ENCODE measurements at places on chromosomes 16 and 17. TPM values are rescaled to one million over a fixed set of nuclear protein-coding genes. Genes with fewer than 3 reads are reported as not detected.

- DNase-seq = no peak
These were observed 13.0 kb downstream of the CBX4 start for GRCh38 chr17:79826204-79826680.

GRCh38 chr16:87740441-87740840 lies 25.3 kb downstream of the KLHDC4 start:
- DNase-seq = no peak

DNA sequence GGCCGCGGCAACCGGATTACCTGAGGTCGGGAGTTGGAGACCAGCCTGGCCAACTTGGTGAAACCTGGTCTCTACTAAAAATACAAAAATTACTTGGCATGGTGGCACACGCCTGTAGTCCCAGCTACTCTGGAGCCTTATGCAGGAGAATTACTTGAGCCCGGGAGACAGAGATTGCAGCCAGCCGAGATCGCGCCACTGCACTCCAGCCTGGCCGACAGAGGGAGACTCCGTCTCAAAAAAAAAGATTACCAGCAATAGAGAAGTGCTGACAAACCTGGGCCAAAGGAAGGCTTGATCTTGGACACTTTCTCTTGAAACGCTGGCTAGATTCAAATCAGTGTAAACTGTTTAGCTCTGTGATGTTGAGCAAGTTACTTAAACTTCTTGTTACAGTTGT lies 4.3 kb downstream of the MT1H start:
- no peak for DNase-seq

- no peak for DNase-seq
These were observed 68.6 kb downstream of the ZZEF1 start for GRCh38 chr17:4073983-4074830.

DNA sequence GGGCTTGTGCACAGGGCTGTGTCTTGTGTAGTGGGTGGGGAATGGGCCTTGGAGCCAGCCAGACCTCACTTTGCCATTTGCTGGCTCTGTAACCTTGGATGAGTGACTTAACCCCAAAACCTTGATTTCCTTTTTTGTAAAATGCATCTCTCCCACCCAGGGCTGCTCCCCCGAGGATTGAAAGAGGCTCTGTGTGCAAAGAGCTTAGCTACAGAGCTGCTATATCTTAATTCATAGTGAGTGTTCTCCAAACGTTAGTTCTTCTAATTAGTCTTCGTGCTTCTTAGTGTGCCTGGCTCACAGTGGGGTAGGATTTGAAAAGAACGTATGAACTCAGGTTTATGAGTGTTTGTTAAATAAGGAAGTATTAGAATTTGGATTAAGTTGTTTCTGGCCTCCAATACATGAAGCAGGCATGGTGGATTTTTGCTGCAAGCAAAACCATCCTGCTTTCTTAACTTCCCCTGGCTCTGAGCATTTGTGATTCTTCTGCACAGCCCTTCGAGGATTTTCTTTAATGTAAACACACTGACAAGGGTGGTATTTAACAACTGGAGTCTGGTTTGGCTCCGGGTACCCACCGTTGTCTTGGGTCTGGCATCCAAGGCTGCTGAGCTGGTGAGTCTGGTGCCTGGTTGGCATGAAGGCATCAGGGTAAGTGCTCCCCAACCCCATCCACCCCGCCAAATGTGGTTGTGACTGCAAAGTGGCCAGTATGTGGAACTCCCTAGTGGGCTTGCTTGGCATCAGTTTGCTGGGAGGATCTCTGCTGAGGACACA lies 29.7 kb downstream of the KSR1 start:
- no peak for DNase-seq

- DNase-seq = no peak
These were observed 7.0 kb upstream of the SLFN5 start for GRCh38 chr17:35235917-35236316.

- no peak for DNase-seq
These were observed 388.0 kb downstream of the SEC14L1 start for GRCh38 chr17:77528516-77529327.

The GRIN2C gene
- total RNA-seq = not detected

- DNase-seq = no peak
These were observed 192.9 kb downstream of the CCDC182 start for GRCh38 chr17:57552114-57552624.

DNA sequence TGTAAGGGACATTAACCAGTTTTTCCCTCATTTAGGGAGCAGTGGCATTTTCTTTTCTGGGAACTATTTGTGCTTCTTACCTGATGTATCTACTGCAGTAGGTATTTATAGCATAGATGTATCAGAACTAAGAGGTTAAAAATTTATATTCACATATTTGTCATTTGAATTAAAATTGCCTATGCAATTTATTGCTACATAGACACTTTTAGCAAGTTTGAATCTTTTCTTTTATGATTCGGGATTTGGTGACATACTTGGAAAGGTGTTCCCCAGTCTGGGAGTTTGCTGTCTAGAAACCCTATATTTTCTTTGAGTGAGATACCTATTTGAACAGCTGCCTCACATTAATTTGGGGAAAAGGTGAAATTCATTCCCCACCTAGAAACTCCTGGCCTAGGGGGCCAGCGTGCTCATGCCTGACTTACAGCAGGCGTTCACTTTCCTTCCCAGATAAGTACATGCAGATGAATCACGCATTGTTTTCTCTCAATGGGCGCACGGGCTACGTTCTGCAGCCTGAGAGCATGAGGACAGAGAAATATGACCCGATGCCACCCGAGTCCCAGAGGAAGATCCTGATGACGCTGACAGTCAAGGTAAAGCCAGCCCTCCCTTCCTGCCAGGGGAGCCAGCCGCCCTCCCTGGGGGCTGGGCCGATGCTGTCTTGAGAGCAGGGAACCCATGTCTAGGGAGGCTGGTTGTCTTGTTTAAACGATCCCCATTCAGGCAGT lies 73.8 kb downstream of the SDR42E1 start:
- DNase-seq = no peak

DNA sequence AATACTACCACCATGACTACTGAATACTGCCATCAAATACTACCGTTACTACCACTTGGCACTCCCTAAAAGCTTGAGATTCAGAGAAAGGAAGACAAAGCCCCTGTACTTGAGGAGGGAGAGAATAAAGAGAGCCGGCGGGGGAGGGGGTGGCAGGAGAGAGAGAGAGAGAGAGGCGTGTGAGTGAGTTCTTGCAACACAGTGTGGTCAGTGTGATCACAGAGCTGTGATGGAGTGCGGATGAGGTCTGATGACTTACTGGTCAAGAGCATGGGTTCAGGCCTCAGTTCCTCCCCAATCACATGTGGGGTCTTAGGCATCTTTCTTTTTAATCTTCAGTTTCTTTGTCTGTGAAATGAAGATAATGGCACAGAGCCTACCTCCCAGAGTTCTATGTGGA lies 19.2 kb downstream of the PRKCB start:
- no peak for DNase-seq

DNA sequence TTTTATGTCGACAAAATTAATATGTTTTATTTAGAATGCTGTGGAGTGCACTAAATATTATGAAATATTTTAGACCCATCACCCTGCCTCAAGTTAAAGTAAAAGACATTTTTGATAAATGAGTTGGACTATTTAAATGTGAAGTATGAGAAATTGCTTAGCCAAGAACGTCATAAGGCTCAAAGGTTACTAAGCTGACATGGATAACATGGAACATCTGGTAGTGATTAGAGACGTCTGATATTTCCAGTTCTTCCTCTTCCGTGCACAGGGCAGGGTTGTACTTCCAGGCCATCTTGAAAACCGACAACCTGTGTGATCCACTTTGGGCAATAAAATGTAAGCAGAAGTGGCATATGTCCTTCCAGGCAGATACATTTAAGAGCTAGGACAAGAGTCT lies 7.2 kb upstream of the CCL8 start:
- no peak for DNase-seq

- no peak for DNase-seq
These were observed 39.5 kb downstream of the DYNLRB2 start for GRCh38 chr16:80580109-80580832.

The TP53TG3C gene
- not detected for total RNA-seq

The HYDIN gene
- 0.28 TPM for total RNA-seq

DNA sequence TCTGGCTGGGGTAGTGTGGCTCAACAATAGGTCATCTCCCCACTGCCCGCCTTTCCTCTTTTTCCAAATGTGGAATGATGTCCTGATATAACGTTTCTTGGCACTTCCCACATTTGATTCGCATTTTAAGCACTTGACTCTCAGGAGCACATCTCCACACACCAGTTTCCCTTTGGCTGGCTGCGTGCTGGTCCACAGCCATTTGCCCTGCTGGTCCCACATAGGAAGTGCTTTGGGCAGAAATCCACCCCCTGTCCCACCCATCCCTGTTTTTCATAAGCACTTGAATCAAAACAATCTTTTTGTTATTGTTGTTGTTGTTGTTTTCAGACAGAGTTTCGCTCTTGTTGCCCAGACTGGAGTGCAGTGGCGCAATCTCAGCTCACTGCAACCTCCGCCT lies 24.0 kb upstream of the TNFRSF13B start:
- no peak for DNase-seq

- DNase-seq = no peak
These were observed 5.6 kb downstream of the GFAP start for GRCh38 chr17:44909681-44910144.

GRCh38 chr17:32673964-32674363 lies 187.2 kb downstream of the CDK5R1 start:
- DNase-seq = no peak

- no peak for DNase-seq
These were observed 472.8 kb upstream of the ASIC2 start for GRCh38 chr17:33765871-33766270.

The MMP2 gene
- 5.4 TPM for total RNA-seq

The TBC1D3G gene
- total RNA-seq = not detected

DNA sequence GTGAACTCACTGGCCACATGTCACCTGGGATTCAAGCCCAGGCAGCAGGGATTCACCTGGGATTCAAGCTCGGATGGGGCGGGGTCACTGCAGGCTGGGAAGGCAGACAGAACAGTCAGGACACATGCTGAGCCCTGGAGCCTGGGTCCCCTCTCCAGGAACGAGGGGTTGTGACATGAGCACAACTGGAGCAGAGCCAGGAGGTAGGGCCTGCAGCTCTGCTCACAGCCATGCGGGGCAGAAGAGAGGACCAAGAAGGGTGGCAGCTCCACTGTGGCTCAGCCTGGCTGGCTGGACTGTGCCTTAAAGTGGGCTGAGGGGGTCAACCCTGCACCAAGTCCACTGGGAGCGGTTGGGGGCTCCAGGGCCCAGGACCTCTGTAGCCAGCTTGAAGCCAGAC lies 150.1 kb downstream of the RAB11FIP4 start:
- no peak for DNase-seq

DNA sequence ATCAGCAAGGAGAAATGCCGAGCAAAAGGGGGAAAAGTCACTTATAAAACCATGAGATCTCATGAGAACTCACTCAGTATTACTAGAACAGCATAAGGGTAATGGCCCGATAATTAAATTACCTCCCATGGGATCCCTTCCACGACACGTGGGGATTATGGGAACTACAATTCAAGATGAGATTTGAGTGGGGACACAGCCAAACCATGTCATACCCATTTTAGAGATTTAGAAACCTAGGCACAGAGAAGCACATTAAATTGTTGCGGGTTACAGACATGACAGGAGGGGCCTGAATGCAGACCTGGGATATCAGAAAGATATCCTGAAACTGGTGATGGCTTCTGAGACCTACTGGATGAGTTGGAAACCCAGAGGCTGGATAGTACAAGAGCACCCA lies 20.1 kb downstream of the ARHGAP17 start:
- DNase-seq = no peak

The ERCC4 gene
- total RNA-seq = 5.2 TPM

The ALOX15 gene
- total RNA-seq = 0.70 TPM
